Right lung (tissue), 10 donors: ENCODE measurements at places on chromosomes 5 and 9.
A peak's percentile ranks its signal among the peaks of the same experiment; 100 is the strongest.

DNA sequence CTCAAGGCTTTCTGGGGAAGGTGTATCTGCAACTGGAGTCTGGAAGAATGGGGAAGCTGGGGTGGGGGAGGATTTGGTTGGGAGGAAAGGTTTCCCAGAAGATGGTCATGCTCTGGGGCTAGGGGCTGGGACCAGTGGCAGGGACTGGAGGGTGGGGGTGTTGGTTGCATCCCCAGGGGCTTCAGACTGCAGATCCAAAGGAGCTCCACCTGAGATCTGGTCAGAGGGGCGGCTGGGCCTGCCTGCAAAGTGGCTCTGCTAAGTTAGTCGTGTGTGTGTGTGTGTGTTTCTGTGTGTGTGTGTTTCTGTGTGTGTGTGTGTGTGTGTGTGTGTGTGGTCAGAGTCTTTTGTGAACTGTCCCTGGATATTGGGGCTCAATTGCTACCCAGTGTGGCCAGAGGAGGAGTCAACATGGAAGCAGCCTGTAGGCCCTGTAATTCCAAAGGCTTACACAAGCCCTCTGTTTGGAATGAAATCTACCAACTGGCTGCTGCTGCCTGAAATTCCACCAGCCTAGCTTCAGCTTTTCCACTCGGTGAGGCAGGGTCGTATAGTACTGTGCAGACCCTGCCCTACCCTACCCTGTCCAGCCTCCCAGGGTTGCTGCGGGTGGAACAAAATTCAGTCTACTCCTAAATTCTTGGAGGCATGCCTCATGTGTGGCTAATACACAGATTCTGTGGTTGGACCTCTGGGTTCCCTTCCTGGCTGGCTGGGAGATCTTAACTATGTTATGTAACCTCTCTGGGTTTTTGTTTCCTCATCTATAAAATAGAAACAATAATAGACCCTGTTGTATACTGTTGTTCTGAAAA is 12.5 kb upstream of the SYNPO start:
- DNase-seq: no peak

GRCh38 chr9:95311961-95312360 is 5.5 kb downstream of the FANCC start:
- DNase-seq: no peak

DNA sequence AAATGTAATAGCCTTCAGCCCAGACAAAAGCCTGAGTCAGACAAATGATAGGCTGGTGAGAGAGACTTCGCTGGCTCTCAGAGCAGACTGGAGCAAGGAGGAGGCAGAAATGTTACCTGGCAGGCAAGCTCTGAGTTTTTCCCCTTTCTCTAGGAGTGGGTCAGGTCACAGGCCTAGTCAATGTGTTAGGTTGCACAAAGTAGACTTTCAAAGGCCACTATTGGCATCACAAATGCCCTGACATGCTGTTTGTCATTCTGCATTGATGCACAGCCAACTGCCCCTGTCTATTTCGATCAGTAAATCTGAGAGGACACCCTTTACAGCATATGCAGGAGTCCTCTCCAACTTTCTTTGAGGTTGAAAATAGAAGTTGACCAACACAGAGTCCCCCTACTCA is 15.5 kb upstream of the C1QTNF3 start:
- no peak for DNase-seq

DNA sequence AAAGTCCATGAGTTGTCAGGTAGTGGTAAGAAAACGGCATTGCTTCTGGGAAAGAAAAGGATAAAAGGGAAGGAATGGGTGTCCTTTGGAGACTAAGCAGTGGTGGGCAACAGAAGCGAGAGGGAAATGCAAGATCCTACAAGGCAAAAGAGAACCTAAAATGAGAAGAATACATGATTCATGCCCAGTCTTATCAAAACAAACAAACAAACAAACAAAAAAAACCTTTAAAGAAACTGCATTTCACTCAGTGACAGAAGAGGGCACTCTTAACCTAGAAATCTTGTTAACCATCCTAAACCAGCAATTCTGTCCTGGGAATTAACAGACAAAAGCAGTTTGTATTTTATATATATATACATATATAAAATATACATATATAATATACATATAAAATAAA is 88.5 kb downstream of the SUSD1 start:
- peak; percentile 11 for DNase-seq
